ENCODE measurements at places on chromosomes 6 and 20. TPM values are rescaled to one million over a fixed set of nuclear protein-coding genes. Genes with fewer than 3 reads are reported as not detected.

DNA sequence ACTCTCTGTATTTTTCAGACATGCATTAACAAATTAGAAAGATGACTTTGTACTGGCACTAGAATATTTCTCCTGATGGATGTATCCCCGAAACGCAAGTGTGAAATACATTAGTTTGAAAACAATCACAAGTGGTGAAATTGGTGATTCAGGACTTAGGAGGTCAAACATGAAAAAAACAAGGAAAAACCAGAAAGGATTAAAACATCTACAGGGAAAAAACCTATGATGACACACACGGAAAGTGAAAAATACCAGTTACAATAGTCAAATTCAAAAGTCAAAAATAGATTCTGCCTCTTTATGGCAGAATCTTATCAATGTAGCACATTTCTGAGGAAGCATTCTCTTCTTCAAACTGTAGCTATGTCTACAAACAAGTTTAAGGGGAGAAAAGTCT is 129.0 kb upstream of the SGK1 start:
- no peak overlapping the region for H3K27ac ChIP-seq
- DNase-seq = no peak
- H3K27me3 ChIP-seq = no peaks in the 10 kb centered on the region
- H3K4me1 ChIP-seq = peaks cover 15% of the 10 kb centered on the region
- H3K4me3 ChIP-seq = no peak overlapping the region
- H3K36me3 ChIP-seq = no peaks in the 10 kb centered on the region

DNA sequence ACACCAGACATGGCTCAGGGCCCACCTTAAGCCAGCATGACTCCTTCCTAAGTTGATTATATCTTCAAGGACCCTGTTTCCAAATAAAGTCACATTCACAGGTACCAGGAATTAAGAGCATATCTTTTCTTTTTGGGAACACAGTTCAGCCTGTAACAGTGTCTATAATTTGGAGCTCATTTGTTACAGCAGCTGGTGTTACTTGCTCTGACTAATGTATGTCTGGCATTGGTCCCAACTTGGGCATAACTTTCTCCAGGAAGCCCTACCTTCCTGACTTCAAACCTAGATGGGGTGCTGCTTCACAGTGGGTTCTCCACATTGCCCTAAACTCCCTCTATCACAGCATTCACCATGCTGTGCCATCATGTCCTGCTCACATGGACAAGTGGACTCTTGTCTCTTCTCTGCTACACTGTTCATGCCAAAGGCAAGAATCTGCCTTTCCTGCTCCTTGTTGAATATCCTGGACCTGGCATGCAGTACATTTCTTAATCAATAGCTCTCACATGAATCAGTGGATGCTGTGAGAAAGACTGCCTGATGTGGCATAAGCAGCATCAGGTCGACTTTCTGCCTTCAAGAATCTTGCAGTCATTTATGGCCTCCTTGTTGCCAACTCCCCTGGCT is 117.4 kb upstream of the FOXA2 start:
- no peak overlapping the region for H3K4me3 ChIP-seq
- no peaks in the 10 kb centered on the region for H3K36me3 ChIP-seq
- no peaks in the 10 kb centered on the region for H3K27me3 ChIP-seq
- no peak for DNase-seq

DNA sequence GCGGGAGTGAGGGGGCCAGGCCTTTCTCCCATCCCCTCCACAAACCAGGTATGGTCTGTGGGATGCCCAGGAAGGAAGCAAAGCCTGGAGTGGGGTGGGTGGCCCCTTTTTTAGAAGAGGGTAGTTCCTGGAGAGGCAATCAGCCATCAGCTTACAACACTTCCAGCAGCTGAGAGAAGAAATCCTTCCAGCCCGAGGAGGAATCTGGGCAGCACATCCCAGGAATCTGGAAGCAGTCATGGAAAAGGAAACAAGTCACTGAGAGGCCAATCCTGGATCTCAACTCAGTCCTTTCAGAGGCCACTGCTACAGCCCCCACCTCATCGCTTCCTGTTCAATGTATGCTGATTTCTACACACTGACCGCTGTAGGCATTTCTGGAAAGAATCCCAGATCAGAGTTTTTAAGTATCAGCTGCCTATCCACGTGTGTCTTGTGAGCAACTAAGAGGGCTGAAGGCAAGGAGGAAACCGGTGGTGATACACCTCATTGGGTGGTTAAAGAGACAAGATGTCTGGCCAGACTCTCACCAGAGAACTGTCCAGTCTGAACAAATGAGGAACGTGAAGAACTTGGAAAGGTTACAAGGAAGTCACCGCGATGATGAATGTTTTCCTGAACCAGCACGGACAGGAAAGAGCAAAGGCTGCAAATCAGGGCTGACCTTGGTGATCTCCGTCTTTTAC is 92.9 kb upstream of the SHLD1 start:
- no peaks in the 10 kb centered on the region for H3K27me3 ChIP-seq
- peaks cover 22% of the 10 kb centered on the region for H3K4me1 ChIP-seq
- H3K4me3 ChIP-seq = no peak overlapping the region
- no peak for DNase-seq

DNA sequence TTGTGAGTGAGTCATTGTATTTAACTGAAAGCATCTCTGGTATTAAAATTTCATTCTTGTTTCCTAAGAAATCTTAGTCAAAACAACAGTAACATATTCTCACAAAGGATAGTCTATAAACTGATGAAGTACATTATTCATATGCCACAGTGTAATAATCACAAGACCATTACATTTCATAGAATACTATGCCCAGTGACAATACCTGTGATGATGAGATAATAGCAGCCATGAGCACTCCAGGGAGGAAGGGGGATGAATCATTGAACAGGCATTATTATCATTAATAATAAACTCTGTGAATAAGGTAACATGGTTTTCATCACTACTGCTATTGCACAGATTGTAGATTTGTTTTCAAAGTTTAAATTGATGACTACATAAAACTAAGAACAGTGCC is 667.9 kb downstream of the EPM2A start:
- no peak overlapping the region for H3K4me3 ChIP-seq
- no peaks in the 10 kb centered on the region for H3K36me3 ChIP-seq
- H3K4me1 ChIP-seq = peaks cover 49% of the 10 kb centered on the region
- no peaks in the 10 kb centered on the region for H3K27me3 ChIP-seq
- no peak overlapping the region for H3K27ac ChIP-seq

- H3K4me3 ChIP-seq = no peak overlapping the region
- no peak overlapping the region for H3K27ac ChIP-seq
- H3K36me3 ChIP-seq = no peaks in the 10 kb centered on the region
- no peaks in the 10 kb centered on the region for H3K27me3 ChIP-seq
- DNase-seq = no peak
Measured at GRCh38 chr20:51428401-51429143, 113.9 kb downstream of the NFATC2 start.

- no peaks in the 10 kb centered on the region for H3K36me3 ChIP-seq
- H3K4me1 ChIP-seq = no peaks in the 10 kb centered on the region
- H3K27ac ChIP-seq = no peak overlapping the region
- no peaks in the 10 kb centered on the region for H3K27me3 ChIP-seq
- no peak overlapping the region for H3K4me3 ChIP-seq
- no peak for DNase-seq
Measured at GRCh38 chr6:25922301-25922700, 8.2 kb downstream of the SLC17A2 start.

DNA sequence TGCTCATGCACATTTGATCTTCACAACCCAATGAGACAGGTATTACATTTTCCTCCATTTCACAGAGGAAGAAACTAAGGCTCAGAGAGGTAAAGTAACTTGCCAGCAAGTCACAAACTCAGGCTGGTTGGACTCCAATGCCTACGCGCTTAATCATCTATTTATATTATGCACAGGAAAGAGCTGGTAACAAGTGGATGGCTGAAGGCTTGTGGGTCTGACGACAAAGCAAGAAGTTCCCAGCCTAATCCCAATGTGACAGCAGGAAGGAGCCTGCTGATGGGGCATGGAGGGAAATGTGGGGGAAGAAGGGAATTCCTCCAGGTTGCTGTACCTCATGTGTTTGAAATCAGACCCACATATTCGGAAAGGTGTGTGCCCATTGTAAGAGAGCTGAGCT is 3.9 kb downstream of the CDH22 start:
- peaks cover 13% of the 10 kb centered on the region for H3K4me1 ChIP-seq
- no peak overlapping the region for H3K27ac ChIP-seq
- peaks cover 85% of the 10 kb centered on the region for H3K27me3 ChIP-seq
- no peaks in the 10 kb centered on the region for H3K36me3 ChIP-seq

GRCh38 chr20:58053391-58054055 is 174.9 kb downstream of the ANKRD60 start:
- H3K27ac ChIP-seq = no peak overlapping the region
- H3K4me1 ChIP-seq = no peaks in the 10 kb centered on the region
- no peaks in the 10 kb centered on the region for H3K27me3 ChIP-seq
- H3K36me3 ChIP-seq = no peaks in the 10 kb centered on the region
- peak; percentile 29 for DNase-seq
- no peak overlapping the region for H3K4me3 ChIP-seq

GRCh38 chr20:50481741-50482140 is 28.4 kb upstream of the PTPN1 start:
- no peak overlapping the region for H3K4me3 ChIP-seq
- H3K27me3 ChIP-seq = no peaks in the 10 kb centered on the region
- no peak for DNase-seq
- no peak overlapping the region for H3K27ac ChIP-seq
- H3K4me1 ChIP-seq = peaks cover 21% of the 10 kb centered on the region
- H3K36me3 ChIP-seq = no peaks in the 10 kb centered on the region

- no peaks in the 10 kb centered on the region for H3K36me3 ChIP-seq
- no peak overlapping the region for H3K4me3 ChIP-seq
- H3K27me3 ChIP-seq = no peaks in the 10 kb centered on the region
- H3K27ac ChIP-seq = no peak overlapping the region
Measured at GRCh38 chr6:120938164-120938875, 396.0 kb downstream of the TBC1D32 start.

GRCh38 chr6:21707524-21708319 is 114.2 kb downstream of the SOX4 start:
- no peaks in the 10 kb centered on the region for H3K36me3 ChIP-seq
- H3K4me3 ChIP-seq = no peak overlapping the region
- DNase-seq = no peak
- H3K4me1 ChIP-seq = no peaks in the 10 kb centered on the region
- H3K27me3 ChIP-seq = no peaks in the 10 kb centered on the region

GRCh38 chr20:45626540-45626939 is 3.0 kb upstream of the WFDC10A start:
- no peak for DNase-seq
- no peaks in the 10 kb centered on the region for H3K4me1 ChIP-seq
- H3K27me3 ChIP-seq = peaks cover 4% of the 10 kb centered on the region
- H3K27ac ChIP-seq = no peak overlapping the region
- H3K4me3 ChIP-seq = no peak overlapping the region

- H3K27me3 ChIP-seq = no peaks in the 10 kb centered on the region
- no peak overlapping the region for H3K27ac ChIP-seq
- DNase-seq = no peak
- H3K36me3 ChIP-seq = no peaks in the 10 kb centered on the region
- no peak overlapping the region for H3K4me3 ChIP-seq
Measured at GRCh38 chr6:84910906-84911607, 146.7 kb upstream of the TBX18 start.

DNA sequence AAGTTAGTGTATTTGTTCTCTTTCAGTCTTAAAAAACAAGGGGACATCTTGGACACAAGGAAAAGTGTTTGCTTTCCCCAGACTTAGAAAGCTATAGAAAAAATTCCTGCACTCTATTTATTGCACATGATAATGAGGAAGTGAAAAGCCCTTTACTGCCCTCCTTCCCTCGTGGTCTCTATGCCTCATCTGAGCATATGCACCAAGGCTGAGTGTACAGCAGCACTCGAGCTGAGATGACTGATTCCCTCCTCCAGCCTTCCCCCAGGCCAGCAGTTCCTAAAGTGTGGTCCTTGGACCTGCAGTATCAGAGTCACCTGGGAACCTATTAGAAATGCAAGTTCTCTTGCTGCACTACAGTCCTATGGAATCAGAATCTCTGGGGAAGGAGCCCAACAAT is 14.3 kb upstream of the LAMP5 start:
- no peaks in the 10 kb centered on the region for H3K36me3 ChIP-seq
- H3K27me3 ChIP-seq = no peaks in the 10 kb centered on the region
- H3K27ac ChIP-seq = no peak overlapping the region

GRCh38 chr6:133466680-133467079 is 225.5 kb downstream of the EYA4 start:
- no peaks in the 10 kb centered on the region for H3K4me1 ChIP-seq
- no peak for DNase-seq
- no peak overlapping the region for H3K27ac ChIP-seq
- H3K4me3 ChIP-seq = no peak overlapping the region
- H3K36me3 ChIP-seq = no peaks in the 10 kb centered on the region
- H3K27me3 ChIP-seq = no peaks in the 10 kb centered on the region

DNA sequence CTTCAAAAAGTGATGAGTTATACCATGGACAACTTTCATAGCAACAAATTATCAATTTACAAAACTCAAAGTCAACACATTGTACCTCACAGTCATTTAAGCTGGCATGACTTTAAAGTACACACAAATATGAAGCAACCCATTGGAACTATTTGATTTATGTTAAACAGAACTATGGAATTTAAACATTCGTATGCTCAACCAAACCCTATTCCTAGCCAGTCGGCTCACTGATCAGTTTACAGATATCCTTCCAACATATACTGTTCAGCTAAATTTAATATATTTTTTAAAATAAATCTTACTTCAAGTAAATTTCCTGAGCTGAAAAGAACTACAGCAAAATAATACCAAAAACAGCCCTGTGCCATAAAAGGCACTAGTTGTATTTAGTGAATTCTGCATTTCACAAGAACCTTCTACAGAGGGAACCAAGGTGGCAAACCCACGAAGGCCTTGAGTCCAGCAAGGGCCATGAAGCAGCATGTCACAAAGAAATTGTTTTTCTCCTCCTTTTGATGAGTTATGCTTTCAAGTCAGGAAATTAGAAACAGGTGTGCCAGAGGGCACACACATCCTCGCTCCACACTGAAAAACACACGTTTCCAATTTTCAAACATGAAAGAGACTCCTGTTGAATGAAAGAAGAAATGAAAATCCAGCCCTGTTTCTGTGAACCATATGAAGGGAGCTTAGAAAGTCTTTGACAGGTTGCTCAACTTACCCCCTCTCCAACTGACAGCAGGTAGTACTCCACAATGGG is 122.8 kb downstream of the TASP1 start:
- no peak overlapping the region for H3K4me3 ChIP-seq
- no peaks in the 10 kb centered on the region for H3K4me1 ChIP-seq
- no peaks in the 10 kb centered on the region for H3K27me3 ChIP-seq
- H3K27ac ChIP-seq = no peak overlapping the region

- no peak for DNase-seq
- no peaks in the 10 kb centered on the region for H3K27me3 ChIP-seq
- no peaks in the 10 kb centered on the region for H3K4me1 ChIP-seq
- H3K4me3 ChIP-seq = no peak overlapping the region
- H3K36me3 ChIP-seq = peaks cover 5% of the 10 kb centered on the region
- H3K27ac ChIP-seq = no peak overlapping the region
Measured at GRCh38 chr6:84719152-84719551, 45.2 kb downstream of the TBX18 start.

GRCh38 chr6:53360093-53360912 is 11.6 kb upstream of the ELOVL5 start:
- no peaks in the 10 kb centered on the region for H3K27me3 ChIP-seq
- DNase-seq = peak; percentile 70
- H3K27ac ChIP-seq = peak overlapping the region; percentile 91
- peak overlapping the region; percentile 56 for H3K4me3 ChIP-seq
- peaks cover 27% of the 10 kb centered on the region for H3K4me1 ChIP-seq
- H3K36me3 ChIP-seq = no peaks in the 10 kb centered on the region

GRCh38 chr6:94254689-94255088 is 835.3 kb upstream of the EPHA7 start:
- DNase-seq = no peak

The CDSN gene
- total RNA-seq = not detected

The MYLK2 gene
- 1.0 TPM for total RNA-seq

The VGLL2 gene
- total RNA-seq = not detected

The ADGRG6 gene
- total RNA-seq = 4.5 TPM

The CENPW gene
- 114 TPM for total RNA-seq

The TFEB gene
- 6.5 TPM for total RNA-seq

The CLDN20 gene
- not detected for total RNA-seq

The COL21A1 gene
- total RNA-seq = 12.6 TPM
